CD4-positive, alpha-beta T cell (primary cell): ENCODE measurements at places on chromosomes 4 and X.

DNA sequence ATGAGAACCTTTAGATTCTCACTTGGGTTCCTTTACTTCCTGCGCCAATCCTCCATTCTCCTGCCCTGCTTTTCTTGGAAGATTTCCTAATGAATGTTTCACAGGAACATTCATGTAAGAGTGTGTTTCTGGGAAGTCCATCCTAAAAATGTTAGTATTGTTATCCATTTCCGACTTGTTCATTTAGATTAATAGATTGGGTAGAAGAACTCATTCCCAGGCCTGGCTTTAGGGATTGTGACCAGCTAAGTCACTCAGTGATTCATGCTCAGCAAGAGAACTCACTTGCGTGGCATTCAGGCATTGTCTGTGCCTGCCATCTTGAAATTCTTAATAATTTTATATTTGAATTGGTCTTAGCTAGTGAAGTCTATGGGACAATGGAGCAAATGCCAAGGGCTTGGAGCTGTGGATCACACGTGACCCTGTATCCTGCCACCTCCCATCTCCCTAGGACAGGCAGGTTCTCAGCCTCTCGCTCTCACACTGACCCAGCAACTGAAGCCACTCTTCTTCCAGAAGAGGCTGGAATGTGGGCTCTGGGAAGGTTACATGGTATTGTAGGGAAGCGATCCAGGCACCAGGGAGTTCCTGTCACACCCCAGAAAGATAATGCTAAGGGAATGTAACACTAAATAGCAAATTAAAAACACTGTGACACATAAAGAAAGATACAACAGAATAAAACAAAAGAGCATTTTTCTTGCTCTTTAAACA is 562.1 kb downstream of the TMA16 start:
- DNase-seq = no peak

DNA sequence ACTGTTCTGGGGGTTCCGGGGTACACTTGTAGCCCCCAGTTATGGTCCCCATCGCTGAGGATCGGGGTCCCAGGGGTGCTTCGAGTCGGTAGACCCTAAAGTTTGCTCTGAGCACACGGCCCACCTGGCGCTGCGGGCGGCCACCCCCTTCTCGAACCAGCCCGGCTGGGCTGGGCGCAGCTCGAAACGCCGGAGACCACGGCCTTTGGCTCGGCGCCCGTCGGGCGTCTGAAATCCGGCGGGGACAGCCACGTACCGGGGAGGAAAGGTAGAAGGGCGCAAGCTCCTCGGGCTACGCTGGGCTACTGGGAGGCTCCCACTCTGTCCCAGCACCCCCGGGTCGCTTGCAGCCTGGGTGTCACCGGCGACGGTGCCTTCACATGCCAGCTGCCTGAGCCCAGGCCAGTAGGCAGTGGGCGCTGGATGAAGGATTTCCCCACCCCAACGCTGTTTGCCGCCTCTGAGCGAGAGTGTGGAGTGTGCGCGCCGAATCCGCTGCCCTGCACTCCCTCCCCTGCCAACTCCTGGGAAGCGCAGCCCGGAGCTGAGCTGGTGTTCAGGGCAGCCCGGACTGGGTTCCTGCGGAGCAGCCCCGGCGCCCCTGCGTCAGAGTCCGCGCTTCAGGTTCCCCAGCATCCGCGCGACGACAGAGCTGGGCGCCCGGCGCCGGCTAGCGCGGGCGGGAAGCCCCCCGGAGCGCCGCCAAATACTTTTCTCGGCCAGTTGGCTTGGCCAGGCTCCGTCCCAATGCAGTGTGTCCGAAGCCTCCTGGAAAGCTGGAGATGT is 637 bp downstream of the MAMLD1 start:
- no peak for DNase-seq

- no peak for DNase-seq
Measured at GRCh38 chr4:98338761-98339438, 77.7 kb downstream of the RAP1GDS1 start.

GRCh38 chr4:5711479-5712184 is 631 bp downstream of the EVC start:
- no peak for DNase-seq

DNA sequence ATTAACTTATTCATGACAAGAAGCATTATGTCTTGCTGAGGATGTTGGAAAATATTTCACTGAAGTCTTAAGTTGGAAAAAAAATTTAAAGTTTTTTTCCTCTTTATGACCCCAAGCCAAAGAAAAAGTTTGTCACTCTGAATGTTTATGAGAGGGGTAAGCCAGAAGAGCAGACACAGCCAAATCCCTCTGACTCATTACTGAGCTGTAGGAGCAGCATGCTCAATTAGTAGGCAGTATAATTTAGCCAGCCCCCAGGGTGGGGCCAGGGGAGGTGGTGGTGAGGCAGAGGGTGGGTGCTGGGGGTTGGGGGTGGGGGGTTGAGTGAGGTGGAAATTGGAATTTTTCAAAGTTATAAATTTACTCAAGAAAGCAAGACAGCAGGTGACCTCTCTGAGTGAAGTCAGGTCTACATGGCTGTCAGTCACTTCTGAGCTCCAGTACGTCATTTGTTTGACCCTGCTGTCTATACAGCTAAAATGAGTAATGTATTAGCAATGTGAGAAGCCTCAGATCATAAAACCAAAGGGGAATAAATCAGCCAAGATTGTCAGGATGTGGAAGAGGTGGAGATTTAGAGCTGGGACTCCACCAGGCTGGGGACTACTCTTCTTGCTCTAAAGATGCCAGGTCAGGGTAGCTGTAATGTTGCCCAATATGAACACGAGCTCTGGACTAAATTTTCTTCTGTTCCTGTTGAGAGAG is 98.8 kb upstream of the NDP start:
- no peak for DNase-seq

DNA sequence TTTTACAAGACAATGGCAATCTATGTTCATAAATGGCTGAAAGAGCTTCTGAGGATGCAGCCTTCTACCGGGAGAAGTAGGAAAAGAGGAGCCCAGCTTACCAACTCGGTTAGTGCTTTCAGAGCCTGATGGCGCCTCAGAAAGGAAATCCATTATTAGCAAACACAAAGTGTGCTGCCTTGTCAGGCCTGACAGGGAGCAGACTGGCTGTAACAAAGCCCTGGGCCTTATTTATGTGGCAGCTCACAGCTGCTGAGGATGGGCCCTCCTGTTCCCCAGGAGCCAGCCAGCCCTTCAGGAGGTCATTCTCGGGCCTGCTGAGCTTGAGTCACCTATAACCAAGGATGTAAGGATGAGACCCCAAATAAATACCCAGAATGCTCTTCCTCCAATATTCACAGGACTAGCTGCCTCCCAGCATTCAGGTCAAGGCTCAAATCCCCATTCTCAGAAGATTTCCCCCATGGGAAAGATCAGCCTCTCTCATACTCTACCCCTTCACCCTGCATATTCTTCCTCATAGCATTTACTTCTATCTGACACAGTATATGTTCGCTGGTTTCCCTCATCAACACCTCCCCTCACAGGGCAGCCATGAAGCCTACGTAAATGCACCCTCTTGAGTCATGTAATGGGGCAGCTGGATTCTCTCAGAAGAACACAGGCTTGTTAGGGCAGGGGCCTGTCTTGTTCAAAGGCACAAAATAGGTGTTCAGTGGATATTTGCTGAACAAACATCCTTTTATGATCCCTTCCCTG is 227.0 kb upstream of the RASGEF1B start:
- DNase-seq = no peak

DNA sequence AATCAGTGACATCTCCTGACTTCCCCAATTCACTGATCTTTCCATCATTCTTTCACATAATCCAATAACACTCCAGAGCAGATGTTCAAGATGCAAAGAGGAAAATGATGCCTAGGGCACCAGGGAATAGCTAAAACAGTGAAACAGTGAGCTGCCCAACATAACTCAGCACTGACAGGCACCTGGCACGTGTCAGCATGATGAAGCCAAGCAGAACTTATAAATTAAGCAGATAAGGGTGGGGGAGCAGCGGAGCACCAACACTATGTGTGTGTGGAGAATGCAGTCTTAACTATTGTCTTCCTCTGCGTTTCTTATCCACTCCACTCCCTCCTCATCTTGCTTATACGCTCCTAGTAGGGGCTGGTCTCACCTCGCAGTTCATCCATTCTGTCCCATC is 89.4 kb downstream of the AMMECR1 start:
- no peak for DNase-seq

DNA sequence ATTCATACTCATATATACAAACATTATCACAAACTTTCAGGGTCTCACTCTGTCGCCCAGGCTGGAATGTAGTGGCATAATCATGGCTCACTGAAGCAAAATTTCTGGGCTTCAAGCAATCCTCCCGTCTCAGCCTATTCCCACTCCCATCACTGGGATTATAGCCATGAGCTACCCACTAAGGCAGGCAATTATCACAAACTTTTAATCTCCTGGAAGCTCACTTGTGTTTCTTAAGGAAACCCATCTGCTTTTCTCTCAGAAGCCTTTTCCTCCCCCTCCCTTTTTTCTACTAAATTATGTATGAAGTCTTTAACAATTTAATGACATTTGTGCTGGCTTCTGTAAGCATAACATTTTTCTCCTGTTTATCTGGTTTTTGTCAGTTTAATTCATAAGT is 170.5 kb downstream of the AREG start:
- no peak for DNase-seq

DNA sequence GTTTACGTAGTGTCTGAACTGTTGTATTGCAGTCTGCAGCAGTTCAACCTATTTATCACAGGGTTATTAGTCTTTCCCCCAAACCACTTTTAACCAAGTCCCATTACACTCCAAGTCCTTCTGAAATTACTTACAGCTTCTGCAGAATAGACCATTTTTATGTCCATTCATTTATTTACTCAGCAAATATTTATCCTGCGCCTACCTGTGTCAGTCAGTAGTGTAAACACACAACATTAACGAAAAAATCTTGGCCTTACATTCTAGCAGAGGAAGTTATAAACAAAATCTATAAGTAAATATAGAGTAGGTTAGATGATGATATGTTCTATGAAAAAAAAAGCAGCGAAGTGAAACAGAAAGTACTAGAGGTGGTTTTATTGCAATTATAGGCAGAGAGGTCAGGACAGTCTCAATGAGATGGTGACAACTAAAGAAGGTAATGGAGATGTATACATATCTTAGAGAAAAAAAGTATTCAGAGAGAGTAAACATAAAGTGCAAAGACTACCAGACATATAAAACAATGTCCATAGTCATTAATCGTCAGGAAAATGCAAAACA is 534.7 kb downstream of the KCNIP4 start:
- DNase-seq = no peak

DNA sequence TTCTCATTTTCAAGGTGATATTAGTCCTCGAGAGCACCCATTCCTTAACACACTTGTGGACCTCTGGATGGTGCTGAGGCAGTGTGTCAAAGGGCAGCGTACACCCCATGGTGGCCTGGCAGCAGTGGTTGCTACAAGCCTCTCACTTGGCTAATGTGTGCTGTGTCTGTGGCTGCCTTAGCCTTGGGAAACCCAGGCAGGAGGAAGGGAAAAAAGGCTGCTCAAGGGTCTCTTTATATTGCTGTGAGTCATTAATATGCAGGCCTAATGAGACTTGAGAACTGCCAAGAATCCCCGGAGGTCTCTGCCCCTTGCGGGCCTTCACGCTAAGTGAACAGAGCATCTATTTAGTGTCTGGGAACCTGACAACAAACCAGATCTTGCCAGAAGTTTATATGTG is 7.0 kb downstream of the PCDH10 start:
- no peak for DNase-seq

DNA sequence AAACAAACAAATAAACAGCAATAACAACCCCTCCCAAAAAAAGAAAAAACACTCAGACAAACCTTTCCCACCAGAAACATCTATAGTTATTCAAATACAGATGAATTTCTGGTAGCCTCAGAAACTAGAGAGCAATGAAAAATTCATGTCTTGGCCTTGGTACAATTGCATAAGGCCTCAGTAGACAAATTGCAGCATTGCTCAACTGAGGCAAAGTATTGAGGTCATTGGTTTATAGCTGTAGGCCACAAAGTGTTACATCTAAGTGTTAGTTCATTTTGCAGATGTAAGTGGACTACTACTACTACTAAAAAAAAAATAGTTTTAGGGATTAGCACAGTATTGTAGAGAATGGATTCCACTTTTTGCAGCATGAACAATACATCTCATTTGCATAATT is 2268.3 kb downstream of the ARAP2 start:
- no peak for DNase-seq

- DNase-seq = no peak
Measured at GRCh38 chrX:108223585-108223984, 132.0 kb downstream of the ATG4A start.

GRCh38 chr4:28004520-28004919 is 1143.9 kb downstream of the STIM2 start:
- DNase-seq = no peak

DNA sequence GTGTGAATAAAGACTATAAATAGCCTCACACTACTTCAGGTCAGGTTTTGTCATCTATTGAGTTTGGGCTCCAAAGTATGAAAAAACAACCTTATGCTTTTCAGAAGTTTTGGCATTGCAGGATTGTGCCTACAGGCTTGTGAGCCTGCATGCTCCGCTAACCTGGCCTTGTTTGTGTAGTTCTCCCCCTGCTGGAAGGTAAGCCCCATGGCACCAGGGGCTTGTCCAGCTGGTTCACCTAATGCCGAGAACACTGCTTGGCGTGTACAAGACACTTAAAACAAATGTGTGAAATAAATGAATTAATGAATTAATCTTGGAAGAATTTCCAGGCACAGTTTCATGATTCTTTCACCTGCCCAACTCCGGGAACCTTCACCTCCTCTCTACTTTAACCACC is 1.8 kb upstream of the HSD17B10 start:
- DNase-seq = peak; percentile 82

- no peak for DNase-seq
Measured at GRCh38 chr4:183544109-183544508, 39.3 kb downstream of the ING2 start.

DNA sequence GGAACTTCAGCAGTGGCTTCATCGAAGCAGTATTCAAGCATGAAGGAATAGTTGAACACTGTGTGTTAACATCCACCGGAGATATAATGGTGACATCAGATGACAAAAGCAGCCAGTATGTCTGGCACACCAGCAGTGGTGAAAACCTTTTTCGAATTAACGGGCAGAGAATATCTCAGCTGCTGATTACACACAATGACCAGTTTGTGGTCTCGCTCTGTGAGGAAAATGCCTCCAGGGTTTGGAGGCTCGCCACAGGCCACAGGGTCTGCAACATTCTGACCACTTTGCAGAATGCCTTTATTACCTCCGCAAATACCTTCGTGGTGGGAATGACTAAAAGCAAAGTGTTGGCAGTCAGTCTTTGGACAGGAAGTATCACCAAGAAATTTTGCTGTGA is 201.5 kb downstream of the NWD2 start:
- no peak for DNase-seq
